ENCODE measurements at places on chromosomes 6 and 20. TPM values are rescaled to one million over a fixed set of nuclear protein-coding genes. Genes with fewer than 3 reads are reported as not detected.

GRCh38 chr6:53858913-53859312, 64.1 kb downstream of the LRRC1 start:
- no peak for DNase-seq

DNA sequence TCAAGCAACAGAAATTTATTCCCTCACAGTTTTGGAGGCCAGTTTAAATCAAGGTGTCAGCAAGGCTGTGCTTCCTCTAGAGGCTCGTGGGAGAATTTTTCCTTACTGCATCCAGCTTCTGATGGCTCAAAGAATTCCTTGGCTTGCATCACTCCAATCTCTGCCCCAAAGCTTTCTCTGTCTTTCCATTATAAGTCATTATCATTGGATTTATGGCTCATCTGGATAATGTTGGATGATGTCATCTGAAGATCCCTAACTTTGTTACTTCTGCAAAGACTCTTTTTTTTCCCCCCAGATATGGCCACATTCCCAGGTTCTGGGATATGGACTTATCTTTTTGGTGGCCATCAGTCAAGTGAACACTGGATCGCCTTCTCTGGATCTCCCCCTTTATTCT, 146.3 kb upstream of the B3GAT2 start:
- DNase-seq = no peak

DNA sequence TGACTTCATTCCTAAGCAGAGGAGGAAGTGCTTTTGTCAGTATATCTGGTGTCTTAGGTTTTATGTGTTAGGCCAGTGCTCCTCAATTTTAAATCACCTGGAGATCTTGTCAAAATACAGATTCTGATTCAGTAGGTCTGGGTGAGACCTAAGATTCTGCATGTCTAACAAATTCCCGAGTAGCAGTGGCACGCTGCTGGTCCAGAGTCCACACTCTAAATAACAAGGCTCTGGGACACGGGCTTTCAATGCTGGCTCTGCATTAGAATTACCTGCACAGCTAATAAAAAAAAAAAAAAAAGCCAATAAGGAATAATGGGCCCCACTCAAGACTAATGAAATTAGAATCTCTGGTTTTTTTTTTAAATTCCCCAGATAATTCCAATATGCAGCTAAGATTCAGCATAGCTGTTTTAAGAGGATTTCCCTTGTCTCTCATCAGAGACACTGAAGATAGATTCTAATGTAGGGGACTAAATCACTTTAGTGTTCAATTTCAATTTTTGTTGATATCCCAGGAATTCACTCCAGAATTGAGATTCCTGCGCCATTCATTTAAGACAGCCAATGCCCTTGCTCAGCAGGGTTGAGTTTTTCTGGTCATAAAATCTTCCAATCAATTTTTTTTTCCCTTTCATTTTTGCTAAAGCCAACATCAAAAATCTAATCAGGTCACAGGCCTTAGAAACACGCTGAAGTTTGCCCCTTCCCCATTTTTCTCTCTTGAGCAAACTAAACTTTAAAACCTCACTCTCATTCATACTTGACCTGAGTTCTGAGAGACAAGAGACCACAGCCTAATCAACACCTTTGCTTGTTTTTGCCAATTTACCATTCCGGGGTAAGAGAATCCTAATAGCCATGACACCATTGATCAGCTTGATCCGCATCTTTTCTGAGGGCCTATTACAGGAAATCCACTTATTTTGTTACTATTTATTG, 2.4 kb downstream of the TDP2 start:
- DNase-seq = no peak

Gene SYTL3
- total RNA-seq = 3.0 TPM

Gene VWA7
- 1.8 TPM for total RNA-seq

Gene ANGPT4
- 0.72 TPM for total RNA-seq

Gene CDH4
- 3.1 TPM for total RNA-seq
